ENCODE measurements at places on chromosomes 3 and 15.

DNA sequence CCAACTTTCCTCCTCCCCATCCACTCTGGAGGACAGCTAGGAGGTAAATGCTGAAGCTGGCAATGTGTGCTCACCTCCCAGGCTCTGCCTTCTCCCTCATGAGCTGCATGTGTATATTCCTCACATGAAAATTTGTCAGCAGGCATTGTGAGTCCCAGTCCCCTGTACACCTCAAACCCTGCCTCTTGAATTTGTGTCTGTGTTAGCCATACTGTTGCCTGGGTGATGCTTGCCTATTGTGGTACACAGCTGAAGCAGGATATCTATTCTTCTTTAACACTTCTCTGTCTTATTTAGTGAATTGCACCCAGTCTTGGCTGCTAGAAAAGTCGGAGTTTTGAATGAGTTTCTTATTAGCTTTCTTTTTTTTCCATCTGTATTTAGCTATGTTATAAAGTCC is 586.0 kb upstream of the TGFBR2 start:
- no peak for DNase-seq

DNA sequence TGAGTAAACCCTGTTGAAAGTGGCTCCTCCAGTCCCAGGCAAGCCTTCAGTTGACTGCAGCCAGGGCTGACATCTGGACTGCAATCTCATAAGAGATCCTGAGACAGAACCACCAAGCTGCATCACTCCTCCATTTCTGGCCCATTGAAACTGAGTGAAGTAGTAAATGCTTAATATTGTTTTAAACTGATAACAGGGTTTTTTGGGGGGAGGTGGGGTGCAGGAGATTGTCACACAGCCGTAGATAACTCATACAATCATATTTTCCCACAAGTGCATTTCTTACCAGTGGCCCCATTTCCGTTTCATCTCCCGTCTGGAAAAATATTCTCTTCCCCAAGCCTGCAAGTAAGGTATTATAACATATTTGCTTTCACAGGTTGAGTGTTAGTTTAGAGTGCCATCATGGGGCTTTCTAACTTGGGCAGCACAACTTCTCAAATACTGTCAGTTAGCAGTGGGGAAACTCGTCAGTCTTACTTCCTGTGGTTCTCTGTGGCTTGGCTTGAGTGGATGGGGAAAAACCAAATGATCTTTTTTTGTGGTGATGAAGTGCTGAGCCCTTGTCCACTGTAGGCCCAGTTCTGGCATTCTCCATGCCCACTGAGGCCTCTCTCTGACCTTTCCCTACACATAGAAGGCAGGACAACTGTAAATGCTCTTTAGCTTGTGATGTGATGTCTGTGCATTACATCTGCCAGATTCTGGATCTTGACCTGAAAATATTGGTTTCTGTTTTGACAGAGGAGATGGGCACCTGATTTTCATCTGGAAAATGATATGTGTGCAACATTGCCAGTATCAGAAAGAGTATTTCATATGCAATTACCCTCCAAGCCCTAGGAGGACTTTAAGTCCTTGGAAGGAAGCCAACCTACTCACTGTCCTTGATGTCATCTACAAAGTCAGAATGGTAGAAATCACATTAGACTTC is 90.1 kb upstream of the BHLHE40 start:
- no peak for DNase-seq

- DNase-seq, result no peak
These were observed 60.9 kb upstream of the TJP1 start for GRCh38 chr15:29883126-29883525.

- DNase-seq, result no peak
These were observed 333.2 kb upstream of the TRIM42 start for GRCh38 chr3:140344601-140345205.

DNA sequence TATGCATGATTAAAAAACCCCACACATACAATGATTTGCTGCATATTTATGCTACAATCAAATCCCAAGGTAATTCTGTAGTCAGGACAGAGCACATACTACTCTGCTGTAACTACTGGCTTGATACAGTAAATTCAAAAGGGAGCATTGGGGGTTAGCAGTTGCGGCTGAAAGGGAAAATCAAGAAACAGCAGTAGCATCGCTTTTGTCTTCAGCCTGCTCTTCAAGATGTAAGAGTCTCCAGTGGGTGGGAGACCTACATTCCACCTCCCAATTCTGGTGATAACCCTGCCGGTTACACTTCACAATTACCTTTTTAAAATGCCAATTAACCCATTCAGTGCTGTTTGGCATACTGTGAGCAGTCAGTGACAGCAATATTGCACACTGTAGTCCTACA is 259.4 kb downstream of the NR2F2 start:
- no peak for DNase-seq

DNA sequence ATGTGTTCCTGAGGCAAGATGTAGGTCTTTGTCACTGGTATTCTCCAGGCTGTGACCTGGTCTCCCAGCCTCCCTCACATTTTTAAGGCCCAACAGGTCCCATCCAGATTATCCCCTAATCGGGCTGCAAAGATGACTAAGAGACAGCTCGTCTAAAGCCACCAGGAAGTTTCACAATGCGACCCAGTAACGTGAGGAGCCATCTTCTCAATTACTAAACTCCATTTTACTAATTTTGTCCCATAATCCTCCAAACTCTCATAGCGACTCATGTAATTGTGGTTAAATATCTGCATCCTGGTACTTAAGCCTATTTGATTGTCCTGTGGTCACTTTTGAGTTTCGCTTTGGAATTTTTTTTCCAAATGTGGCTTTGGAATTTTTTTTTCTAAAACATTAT is 8.7 kb upstream of the PLA2G4F start:
- no peak for DNase-seq

GRCh38 chr15:58459560-58459959 is 27.8 kb downstream of the LIPC start:
- no peak for DNase-seq

- no peak for DNase-seq
These were observed 269.5 kb downstream of the SUCLG2 start for GRCh38 chr3:67384760-67385397.

DNA sequence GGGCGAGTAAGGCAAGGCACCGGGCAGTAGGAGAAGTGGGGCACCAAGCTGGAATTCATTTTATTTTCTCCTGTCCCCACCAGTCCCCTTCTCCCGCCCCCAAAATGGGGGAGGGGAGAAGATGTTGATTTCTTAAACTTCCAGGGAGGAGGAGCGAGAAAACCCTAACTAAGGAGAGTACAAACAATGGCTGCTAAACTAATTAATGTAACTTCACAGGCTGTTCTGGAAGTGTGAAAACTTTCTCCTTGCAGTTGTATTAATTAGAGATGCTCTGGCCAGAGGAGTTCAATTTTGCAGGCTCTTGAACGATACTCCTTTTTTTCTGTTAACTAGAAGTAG is 11.5 kb downstream of the ZIC4 start:
- no peak for DNase-seq

DNA sequence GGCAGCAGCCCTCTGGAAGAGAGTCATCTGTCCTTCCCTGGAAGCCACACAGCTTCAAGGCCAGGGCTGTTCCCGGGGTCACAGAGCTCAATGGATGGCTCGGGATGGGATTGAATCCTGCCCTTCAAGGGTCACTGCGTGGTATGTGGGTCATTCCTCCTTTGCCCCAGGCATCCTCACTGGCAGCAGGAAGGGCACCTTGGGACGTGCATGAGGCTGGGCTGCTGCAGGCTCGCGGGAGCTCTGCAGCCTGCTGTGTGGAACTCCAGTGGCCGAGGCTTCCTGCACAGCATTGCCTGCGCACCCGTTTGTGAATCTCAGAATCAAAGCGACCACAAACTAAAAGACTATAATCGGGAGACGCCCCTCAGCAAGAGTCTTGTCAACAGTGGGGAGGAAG is 60.7 kb downstream of the PCSK6 start:
- DNase-seq, result no peak

- no peak for DNase-seq
These were observed 248.1 kb upstream of the C2CD4B start for GRCh38 chr15:62413153-62413552.

- DNase-seq, result no peak
These were observed 35.3 kb upstream of the FBN1 start for GRCh38 chr15:48680841-48681240.

GRCh38 chr3:113019182-113020137 is 28.7 kb downstream of the GTPBP8 start:
- DNase-seq, result peak; percentile 56

GRCh38 chr3:95343767-95344166 is 1280.9 kb downstream of the NSUN3 start:
- DNase-seq, result no peak
